ENCODE measurements at places on chromosomes 2 and 18.

DNA sequence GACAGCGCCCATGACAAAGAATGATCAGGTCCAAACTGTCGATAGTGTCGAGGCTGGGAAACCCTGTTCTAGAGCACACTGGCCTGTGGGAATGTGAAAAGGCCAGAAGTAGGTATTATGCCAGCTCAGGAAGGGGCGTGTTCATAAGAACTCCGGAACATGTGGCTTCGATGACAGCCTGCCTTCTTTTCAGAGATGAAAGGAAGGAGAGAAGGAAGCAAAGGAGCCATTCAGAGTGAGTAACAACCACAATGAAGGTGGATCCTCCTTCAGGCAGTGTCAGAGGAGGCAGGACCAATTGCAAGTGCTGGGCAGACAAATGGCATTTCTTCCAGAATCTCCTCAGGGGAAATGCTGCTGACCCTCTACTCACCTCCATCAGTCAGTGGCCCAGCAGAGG lies 58.5 kb downstream of the NCKAP5 start:
- DNase-seq: no peak

GRCh38 chr2:139478165-139478914 lies 698.1 kb upstream of the NXPH2 start:
- DNase-seq: no peak

DNA sequence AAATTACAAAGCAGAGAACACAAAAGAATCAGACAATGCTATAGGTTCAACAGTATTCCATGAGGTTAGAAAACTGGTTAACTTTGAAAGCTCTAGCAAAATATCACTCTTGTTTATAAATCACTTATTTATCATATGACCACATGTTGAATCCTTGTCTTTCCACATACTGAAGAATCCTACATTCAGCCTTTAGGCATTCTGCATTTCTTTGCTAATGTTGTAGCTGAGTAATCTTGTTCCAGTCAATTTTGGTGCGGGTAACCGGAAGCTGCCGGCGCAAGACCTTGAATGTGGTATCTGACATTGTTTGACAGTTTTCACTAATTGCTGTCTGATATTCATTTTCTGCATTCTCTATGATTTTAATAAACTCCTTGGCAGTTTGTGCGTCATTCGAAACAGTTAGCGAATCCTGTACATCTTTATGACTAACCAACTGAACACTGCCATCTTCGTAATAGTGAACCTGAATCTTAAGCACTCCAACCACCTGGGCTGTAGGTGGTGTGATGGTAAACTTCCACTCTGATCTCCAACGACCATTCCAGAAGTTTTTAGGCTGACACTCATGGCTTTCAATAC lies 154.1 kb downstream of the BAZ2B start:
- no peak for DNase-seq

DNA sequence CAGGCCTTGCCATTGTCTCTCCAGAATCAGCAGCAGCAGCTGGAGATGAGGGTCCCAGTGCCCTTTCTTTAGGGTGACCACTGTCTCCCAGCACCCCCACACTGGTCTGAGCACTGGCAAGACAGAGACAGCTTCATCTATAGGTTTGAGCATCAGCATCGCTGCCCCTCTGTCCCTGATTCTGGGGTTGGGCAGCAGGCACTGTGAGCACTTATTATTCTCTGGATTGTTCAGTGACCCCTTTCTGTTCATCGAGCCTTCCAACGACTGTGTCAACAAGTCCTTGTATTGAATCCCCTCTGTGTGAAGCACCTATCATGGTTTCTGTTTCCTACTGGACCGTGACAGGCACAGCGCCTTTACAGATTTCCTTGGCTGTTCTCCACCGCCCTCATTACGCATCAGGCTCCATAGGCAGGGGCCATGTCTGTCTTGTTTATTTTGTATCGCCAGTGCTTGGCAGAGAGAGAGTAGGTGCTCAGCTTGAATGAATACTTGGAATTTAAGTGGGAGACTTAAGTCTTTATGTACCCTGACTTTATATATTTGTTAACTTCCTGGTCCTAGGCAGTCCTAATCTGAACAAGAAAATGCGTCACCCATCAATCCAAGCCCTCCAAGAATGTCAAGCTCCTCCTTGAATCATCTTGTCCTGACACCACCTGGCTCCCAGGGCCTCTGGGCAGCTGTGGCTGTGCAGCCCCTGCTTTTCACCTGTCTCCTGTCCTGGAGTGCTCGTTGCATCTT lies 11.4 kb downstream of the MALL start:
- no peak for DNase-seq

- no peak for DNase-seq
Measured at GRCh38 chr2:66555091-66555490, 120.2 kb downstream of the MEIS1 start.

GRCh38 chr2:105954891-105955290 lies 210.2 kb downstream of the NCK2 start:
- DNase-seq: no peak

DNA sequence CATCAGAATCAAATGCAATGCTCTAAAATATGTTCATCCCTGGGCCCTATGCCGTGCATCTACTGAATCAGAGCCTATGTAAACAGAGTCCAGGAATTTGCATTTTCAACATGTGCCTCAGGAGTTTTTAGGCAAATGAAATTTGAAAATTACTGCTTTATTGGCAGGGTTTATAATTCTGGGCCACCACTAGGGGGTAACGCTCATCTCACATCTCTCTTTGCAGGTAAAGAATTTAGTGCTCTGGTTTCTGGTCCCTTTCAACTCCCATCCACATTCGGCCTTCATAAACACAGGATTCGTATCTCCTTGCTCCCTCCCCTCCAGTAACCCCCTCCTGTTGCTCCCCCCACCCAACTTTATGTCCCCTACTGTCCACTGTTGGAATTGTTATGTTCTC lies 49.3 kb downstream of the LYPD6B start:
- DNase-seq: no peak

- peak; percentile 92 for DNase-seq
Measured at GRCh38 chr2:28390746-28391563, 1.7 kb upstream of the FOSL2 start.

- DNase-seq: no peak
Measured at GRCh38 chr18:55688030-55688429, 100.0 kb upstream of the TCF4 start.
